ENCODE measurements at places on chromosomes 12 and 14.

GRCh38 chr12:120684523-120684932, 2.4 kb upstream of the MLEC start:
- DNase-seq, result no peak

DNA sequence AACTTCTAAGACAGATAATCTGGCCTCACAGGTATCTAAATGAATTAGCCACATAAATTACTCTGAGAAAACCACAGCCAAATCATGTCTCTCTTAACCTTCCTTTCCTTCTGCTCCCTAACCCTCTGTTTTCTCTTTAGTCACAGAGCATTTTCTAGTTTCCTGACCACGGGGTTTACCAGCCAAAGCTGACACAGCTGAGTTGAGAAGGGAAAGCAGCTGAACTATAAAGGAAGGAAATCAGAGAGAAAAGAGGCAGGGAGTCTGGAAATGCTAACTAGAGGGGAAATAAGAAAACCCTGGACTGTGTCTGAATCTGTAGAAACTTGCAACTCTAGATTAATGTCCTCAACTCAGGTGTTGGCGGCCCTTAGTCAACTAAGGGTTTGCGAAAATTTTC, 24.4 kb downstream of the ANKS1B start:
- no peak for DNase-seq

DNA sequence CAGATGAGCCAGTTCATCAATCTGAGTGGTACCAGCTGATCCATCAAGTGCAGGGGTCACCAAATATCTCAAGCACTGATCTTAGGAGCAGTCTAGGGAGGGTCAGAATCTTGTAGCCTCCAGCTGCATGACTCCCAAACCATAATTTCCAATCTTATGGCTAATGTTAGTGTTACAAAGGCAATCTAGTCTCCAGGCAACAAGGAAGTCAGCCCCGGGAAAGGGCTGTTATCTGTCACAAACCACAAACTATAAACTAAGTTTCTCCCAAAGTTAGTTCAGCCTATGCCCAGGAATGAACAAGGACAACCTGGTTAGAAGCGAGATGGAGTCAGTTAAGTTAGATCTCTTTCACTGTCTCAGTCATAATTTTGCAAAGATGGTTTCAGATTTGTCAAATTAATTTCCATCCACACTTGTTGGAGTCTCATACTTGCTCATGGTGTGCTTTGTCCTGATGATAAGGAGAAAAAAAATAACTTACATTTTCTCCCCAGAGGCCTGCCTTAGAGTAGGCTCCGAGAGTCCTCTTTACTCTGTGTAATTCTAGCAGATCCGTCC, 3.9 kb upstream of the ABHD4 start:
- no peak for DNase-seq

DNA sequence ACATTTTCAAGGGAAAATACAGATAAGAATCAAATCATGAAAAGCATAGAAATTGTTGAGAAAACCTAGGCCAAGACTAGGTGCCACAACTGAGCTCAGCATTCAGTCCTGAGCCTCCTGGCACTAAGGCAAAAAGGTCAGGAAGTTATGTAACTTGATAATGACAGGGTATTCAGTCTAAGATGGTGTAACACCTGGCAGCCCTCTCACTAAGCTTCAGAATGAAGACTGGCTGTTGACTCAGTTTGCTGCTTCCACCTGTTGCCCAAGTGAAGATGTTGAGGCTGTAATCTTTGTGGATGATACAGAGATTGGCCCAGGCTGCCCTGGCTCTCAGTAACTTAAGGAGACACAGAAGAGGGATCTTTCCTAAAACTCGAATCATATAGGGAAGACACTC, 19.6 kb downstream of the PROX2 start:
- no peak for DNase-seq

GRCh38 chr12:26334621-26335124, 139.3 kb downstream of the SSPN start:
- DNase-seq, result no peak

- DNase-seq, result no peak
These were observed 4.3 kb upstream of the GPHB5 start for GRCh38 chr14:63322897-63323573.

DNA sequence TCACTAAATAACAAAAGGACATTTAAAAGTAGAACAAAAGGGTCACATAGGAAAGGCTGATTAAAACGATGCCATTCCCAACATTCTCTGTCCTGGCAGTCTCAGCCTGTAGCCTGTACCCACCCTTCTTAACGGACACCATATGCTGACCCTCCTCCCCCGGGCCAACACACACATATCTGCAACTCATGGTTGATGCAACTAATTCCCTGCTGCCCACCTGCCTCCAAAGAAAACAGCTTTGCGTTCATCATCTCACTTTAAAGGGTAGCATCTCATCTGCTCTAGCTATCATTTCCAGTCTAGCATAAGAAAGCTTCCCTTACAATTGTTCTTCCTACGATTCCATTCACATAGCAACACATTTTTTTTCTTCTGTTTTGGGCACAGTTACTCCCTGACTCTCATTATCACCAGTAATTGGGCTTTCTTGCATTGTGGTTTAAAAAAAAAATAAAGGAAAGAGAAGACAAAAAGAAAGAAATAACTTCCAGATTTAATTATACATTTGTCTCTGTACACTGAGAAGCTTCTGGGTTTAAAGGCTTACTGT, 92.9 kb downstream of the KCNC2 start:
- no peak for DNase-seq

DNA sequence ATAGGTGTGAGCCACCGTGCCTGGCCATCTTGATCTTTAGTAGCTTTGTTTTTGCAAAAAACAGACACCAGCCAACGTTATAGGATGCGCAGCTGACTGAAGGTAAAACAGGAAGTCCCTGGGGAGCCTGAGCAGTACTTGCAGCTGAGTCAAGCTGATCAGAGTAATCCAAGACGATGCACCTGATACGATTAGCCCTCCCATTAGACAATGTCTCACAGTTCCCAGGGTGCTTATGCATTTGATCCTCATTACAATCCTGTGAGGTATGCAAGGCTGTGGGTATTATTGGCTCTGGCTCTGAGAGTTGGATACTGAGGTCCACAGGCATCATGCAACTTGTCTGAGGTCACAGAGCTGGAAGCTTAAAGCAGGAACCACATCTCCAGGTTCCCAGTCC, 8.1 kb downstream of the KRT18 start:
- DNase-seq, result no peak

DNA sequence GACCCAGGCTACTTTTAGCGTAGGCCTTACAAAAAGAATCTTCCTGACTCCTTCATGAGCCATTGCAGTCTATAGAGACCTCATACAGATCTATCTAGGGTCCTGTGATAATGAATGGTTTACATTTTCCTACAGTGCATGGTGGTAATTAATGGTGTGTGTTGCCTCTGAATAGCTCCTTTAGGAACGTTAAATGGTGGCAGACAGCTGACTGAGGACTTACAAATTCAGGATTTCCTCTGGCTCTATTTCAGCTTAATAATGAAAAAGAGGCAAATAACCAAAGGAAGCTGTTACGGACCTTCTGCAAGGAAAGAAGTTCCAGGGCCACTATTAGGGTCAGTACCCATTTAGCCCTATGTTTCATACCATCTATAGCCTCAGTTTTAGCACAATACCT, 5.1 kb downstream of the IKBIP start:
- no peak for DNase-seq

DNA sequence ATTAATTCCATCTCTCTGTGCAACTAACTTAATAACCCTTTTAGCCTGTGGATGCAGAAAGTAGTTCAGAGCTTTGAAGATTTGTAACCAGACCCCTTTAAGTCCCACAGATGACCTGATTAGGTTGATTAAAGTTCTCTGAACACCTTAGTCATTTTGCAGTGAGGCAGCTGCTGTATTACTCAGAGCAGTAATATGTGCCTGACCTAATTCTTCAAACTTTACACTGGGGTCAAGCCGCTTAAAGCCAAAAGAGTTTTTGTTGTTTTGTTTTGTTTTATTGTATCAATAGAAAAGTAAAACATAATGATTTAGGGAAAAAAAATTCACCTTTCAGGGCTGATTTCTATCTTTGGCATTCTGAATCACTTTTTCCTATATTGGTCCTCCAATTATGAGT, 78.6 kb upstream of the PLEKHG7 start:
- no peak for DNase-seq

- peak; percentile 11 for DNase-seq
These were observed 41.0 kb downstream of the BDKRB1 start for GRCh38 chr14:96297000-96297399.

- peak; percentile 88 for DNase-seq
These were observed 82.2 kb downstream of the ADCK1 start for GRCh38 chr14:77882098-77882497.

GRCh38 chr12:89494411-89495231, 30.0 kb downstream of the GALNT4 start:
- no peak for DNase-seq

DNA sequence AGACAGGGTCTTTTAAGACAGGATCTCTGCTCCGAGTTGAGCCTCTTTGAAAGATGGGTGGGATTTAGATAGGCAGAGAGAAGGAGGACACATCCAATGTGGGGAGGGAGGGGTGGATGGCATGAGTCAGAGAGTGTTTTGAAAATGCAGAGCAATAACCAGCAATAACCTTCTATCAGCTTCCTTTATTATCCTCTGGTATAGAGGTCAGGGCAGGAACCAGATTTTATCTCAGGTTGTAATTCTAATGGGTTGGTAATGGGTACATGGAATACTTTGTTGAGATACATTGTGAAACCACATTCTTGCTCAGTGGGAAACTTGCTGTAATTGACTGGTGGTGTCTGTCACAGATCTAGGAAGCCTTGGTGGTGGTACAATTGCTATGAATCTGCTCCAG, 37.6 kb upstream of the CCDC63 start:
- no peak for DNase-seq

DNA sequence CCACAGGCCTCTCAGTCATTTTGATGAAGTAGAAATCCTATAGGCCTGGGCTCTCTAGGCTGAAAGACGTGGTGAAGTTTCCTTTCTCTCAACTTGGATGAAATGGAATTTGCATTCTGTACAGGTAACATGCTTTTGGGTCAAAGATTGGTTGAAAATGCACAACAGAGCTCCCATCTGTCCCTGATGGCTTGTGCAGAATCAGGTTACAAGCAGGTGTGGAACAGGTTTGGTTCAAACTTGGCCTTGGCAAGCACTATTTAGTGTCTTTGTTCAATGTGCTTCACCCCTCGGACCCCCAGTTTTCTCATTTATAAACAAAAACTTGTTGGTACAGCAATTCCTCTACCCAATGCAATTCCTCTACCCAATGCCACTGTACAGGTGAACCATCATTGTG, 1493.0 kb downstream of the AACS start:
- DNase-seq, result no peak

DNA sequence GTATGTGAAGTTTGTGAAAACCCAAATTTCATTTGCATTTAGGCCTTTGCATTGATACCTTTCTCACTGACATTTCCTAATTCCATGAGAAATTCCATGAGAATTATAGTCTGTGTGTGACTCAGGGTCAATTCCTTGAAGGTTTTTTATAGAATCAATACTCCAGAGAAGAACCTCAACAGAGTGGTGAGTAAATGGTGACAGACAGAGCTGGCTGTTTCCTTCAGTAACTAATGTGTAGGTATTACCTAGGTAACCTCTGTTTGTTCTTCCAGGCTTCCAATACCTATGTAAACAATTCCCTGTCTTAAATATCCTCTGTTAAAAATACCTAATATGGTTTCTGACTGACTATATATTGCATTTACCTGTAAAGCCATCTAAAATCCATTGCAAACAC, 117.0 kb downstream of the TTC8 start:
- DNase-seq, result no peak

GRCh38 chr12:79058342-79058741, 193.8 kb downstream of the SYT1 start:
- DNase-seq, result no peak

GRCh38 chr14:32978691-32979255, 40.1 kb downstream of the NPAS3 start:
- no peak for DNase-seq

- no peak for DNase-seq
These were observed 229.1 kb upstream of the RTL1 start for GRCh38 chr14:101132588-101132987.

DNA sequence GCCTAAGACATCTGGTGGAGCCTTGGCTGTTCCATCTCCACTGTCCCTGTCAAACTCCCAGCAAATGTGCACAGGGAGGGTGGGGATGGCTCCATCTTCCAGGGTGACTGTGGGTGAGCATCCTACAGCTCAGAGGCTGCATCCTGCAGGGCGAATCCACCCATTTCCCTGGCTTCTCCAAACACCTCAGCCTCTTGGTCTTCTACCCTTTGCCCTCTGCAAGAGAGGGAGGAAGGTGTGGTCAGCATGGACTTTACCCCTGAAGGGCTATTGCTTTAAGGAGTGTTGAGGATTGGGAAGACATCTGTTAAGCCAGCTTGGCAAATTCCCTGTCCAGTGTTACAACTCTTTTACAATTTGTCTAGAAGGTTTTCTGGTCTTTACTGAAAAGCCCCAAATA, 23.1 kb upstream of the DGLUCY start:
- DNase-seq, result no peak

All from NCI-H748 treated with DMSO at 0.1 percent for 48 hours (cell line).